KBM-7 (cell line): ENCODE measurements at places on chromosomes 7 and 10.

DNA sequence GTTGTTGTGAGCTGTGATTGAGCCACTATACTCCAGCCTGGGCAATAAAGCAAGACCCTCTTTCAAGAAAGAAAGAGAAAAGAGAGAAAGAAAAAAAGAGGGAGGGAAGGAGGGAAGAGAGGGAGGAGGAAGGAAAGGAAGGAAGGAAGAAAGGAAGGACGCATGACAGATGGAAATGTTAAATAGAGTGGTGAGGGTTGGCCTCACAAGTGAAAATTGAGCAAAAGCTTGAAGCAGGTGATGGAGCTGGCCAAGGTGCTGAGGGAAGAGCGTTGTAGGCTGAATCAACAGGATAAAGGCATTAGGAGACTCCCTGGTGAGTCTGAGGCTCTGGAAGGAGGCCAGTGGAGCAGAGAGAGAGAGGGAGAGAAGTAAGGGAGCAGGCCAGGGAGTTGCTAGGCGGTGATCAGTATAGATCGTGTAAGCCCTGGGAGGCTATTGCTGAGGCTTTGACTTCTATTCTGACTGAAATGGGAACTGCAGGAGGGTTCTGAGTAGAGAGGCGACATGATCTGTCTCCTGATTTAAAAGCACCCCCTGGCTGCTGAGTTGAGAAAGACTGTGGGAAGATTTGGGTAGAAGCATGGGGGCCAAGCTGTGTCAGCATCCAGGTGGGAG lies 26.5 kb upstream of the TMEM248 start:
- peak; percentile 51 for DNase-seq

DNA sequence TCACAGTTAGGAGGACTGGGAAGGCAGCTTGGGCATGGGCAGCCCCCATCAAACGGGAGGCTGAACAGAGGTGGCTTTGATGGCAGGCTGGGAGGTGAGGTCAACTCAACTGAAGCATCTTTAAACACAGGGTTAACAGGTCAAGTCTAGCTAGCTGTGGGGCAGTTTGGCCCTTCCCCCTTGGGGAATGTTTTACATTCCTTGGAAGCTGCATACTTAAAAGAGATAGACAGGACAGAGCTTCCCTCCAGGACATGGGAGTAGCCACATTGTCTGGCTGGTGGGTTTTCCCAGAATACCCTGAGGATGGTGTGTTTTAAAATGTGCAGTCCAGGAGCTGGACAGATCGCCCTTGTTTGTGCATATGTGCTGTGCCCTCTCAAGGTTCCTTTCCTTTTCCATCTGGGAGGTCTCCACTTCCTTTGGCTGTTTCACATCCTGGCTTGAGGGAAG lies 6.8 kb upstream of the RASSF4 start:
- DNase-seq, result no peak

DNA sequence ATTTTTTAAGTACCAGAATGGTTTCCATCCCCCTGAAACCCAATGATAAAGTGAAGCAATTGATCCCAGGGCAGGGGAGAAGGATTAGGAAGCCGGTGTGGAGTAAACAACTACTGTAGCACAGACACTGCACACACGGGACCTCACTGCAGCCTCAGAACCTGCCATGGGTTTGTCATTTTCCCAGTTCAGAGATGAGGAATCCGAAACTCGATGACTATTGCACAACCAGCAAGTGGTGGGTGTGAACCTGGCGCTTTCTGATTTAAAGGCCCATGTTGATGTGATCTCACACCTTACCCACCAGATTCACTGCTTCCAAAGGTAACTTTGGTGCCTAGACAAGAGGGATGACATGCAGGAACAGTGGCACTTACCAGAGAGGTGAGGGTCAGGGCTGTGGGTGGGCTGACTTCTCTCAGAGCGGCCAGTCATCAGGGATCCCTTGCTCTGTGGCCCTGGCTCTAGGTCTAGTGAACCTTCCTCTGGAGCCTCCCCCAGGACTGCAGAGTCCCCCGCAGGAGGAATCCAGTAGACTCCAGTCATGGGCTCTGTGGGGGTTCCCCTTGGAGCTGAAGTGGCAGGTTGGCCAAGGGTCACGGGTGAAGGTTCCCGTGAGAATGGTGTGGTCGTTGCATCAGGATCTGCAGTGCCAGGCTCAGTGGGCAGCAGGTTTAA lies 62.8 kb downstream of the PKD1L1 start:
- DNase-seq, result no peak

DNA sequence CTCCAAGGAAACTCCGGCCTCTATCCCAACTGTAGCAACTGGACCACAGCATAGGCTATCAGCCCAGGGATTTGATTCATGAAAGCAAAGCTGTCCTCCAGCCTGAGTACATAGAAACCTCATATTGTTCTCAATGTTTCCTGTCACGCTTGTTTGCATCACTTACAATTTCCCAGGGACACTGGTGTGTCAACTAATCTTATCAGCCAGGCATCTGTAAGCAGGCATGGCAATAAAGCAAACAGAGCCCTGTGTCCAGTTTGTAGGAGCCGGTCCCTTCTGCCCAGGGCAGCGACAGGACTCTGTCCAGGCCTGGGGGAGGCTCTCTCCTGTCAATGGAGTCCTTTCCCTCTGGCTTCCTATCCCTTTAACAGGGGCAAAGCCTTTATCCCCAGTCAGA lies 23.0 kb upstream of the CDHR3 start:
- DNase-seq, result no peak

GRCh38 chr7:30519122-30519521 lies 14.5 kb upstream of the GGCT start:
- DNase-seq, result no peak
